NCI-H2171 (cell line): ENCODE measurements at places on chromosomes 4 and X.

GRCh38 chr4:11299016-11299415, 129.7 kb downstream of the HS3ST1 start:
- DNase-seq, result no peak

DNA sequence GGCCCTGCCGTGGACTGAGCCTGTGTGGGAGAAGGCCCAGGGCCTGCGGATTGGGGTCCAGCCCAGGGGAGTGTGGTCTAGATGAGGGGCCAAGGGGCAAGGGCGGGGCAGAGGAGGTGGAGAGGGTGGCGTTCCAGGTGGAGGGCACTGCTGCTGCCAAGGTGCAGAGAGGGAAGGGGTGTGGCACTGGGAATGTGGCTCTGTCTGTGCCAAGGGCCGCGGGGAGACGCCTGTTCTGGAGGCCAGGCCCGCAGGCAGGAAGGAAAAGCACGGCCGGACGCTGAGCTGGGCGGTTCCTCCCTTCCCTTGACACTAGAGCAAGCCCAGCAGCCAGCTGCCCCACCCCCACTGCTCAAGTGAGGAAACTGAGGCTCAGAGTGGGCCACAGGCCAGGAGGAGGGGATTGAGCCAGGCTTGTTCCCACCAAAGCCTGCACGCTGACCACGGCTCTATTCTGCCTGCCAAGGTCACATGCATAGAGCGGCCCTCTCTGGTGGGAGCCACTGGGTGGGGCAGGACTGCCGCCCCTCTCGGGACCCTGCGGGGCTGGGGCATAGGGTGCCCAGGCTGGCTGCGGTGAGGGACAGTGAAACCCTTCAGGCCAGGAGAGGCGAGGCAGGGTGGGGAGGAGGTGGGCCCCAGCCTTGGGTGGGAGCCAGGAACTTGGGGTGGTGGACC, 13.0 kb downstream of the SH3BP2 start:
- DNase-seq, result no peak

DNA sequence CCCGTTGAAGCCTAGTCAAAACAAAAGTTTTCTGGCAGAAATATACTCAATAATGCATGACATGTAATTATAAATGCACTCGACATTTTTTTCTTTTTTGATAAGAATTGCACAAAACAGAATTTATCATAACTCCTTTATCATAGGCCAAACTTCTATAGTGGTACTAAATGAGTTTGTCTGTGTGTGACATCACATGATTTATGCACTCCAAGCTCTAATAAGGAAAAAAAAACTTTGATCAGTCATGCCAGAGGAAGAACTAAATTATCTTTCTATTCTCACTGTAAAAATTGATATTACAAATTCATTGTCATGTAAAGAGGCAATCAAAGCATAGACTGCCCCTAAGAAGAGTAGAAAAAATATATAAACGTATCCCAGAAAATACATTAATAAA, 112.4 kb upstream of the NOCT start:
- no peak for DNase-seq

DNA sequence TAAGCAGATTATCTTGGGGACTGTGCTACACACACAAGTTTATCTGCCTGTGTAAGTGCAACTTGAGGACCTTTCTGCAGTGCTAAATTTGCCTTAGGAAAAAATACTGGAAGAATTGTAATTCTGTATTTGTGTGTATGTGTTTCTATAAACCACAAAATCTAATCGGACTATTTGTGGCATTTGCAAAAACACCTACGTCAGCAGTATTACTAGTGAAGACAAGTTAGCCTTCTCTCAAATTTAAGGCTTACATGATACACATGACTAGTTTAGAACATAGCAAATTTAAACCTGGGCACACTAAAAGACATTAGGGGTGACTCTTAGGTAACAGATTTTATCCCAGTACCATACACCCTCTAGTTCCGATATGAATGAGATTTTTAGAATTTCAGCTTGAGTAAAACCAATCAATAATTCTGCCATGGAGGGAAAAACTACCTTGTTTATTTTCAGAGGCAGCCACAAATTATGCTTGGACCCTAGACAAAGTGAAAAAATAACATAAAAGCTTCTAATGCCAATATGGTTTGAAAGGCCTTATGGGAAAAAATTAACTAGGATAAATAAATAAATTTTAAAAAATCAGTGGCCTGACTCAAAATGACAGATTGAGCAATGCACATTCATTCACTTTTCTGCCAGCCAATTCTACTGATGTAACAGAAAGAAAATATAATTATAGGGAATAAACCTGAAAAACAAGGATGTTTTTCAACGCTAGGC, 176.4 kb downstream of the SNCA start:
- no peak for DNase-seq

DNA sequence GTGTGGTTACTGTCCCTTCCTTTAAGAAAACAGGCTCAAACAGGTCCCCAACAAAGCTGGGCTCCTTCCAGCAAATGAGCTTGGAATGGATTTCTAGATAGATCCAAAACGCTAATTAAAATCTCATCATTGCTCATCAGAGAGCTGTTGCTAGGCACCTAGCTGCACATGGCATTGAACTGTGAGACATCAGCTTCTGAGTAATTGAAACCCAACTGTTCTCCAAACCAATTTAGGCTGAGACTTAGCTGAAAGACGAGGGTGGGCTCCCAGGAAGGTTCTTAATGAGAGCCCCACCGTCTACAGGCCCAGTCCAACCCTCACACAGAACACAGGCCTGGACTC, 59.1 kb downstream of the FAM184B start:
- no peak for DNase-seq

GRCh38 chr4:171542640-171543039, 270.6 kb upstream of the GALNTL6 start:
- no peak for DNase-seq

GRCh38 chr4:76539979-76540378, 105.0 kb downstream of the SHROOM3 start:
- DNase-seq, result no peak

GRCh38 chrX:331151-331824, 12.7 kb upstream of the GTPBP6 start:
- DNase-seq, result peak; percentile 14

DNA sequence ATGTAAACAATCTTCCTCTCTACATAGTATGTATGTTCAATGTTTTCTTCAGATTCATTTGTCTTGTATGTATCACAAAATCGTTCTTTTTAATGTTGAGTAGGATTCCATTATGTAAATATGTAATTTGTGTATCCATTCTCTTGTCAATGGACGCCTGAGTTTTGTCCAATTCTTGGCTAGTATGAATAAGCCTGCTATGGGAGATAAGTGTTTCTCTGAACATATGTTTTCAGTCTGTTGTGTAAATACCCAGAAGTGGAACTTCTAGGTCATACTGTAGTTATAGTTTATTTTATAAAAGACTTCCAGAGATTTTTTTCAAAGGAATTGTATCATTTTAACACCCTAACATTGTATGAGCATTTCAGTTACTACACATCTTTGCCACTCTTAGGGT, 2.8 kb downstream of the SMIM31 start:
- no peak for DNase-seq

DNA sequence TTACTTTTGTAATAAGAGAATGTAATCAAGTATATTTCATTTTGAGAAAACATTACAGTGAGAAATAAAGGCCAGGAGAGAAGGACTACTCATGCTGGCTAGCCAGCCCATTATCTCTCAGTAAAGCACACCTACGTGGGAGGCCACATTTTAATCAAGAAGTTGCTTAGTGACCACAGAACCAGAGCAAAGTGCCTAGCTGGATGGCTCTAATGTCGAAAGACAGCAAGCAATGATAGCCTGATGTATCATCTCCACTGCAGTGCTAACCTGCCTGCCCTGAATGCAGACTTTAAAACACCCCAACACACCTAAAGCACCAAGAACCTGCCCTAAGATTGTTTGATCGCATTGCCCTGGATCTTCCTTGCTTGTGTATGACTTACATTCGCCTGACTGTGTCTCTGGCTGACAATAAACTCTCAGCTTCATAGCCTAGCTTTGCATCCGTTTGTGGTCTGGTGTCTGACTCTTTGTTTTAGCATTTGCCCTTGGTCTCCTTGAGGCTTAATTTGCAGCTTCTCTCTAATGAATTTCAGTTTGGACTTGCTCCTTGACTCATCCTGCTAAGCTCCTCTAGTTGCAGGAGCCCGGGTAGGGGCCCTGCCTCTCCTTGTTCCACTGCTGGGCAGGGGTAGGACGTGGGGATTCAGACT, 31.4 kb upstream of the SOWAHD start:
- DNase-seq, result no peak

DNA sequence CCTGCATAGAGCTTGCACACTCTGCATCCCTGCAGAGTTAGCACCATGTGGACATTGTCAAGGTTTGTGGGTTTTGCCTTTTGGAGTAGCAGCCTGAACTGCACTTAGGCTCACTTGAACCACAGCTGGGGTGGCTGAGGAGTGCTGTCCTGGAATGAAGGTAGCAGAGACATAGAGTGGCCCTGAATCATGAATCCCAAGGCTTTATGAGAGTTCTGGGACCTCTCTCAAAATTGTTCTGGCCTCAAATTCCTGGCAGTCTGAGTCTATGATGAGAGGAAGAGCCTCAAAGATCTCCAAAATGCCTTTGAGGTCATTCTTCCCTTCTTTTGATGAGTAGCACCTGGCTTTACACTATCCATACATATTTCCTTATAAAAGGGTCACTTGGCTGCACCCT, 37.1 kb upstream of the ADH1C start:
- no peak for DNase-seq

DNA sequence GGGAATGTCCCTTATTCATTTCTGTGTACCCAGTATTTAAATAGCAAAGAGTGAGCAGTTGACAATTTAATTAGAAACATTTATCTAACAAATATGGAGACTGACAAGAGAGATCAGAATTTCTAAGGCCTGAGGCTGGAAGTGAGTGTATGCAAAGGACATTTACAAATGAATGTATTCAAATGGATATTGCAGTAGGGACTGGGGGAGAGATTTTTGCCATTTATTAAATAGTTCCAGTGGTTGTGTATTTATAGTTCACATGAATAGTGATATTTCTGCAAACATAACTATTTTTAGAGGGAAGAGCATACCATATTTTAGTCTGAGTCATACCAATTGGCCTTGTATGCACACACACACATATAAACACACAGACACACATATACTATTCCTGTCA, 592.4 kb downstream of the GLUD2 start:
- no peak for DNase-seq

GRCh38 chr4:38106886-38107514, 146.8 kb downstream of the PTTG2 start:
- no peak for DNase-seq

- no peak for DNase-seq
These were observed 832.7 kb upstream of the INTU start for GRCh38 chr4:126799971-126800574.

DNA sequence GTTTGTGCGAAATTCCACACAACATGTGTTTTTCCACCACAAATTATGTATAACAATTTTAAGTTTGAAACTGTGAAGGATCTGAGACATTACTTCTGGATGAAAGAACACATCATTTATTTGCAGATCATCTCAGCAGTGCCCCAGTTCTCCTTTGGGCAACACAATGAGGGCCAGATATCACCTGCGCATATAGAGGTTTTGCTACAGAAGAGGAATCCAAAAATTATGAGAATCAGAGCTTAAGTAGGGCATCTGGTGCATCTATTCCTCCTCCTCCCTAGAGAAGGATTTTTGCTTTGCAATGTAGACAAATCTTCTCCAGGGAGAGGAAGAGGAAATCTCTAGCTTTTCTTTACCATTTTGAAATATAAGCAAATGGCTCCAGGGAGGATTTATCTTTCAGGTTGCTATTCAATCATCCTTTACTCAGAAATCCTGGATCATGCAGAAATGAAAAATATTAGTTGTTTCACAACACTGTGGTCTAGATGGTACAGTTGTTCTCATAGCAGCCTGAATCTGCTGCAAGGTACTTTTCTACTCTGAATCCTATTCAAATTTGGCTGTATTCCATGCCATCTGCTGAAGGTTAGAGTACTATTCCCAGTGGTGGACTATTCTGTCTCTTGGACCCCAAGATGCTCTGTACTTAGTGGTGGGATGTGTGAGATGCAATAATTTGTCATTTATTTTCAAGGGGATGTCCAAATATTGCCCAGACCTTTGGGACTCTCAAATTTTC, 132.1 kb downstream of the SNCA start:
- DNase-seq, result peak; percentile 13

DNA sequence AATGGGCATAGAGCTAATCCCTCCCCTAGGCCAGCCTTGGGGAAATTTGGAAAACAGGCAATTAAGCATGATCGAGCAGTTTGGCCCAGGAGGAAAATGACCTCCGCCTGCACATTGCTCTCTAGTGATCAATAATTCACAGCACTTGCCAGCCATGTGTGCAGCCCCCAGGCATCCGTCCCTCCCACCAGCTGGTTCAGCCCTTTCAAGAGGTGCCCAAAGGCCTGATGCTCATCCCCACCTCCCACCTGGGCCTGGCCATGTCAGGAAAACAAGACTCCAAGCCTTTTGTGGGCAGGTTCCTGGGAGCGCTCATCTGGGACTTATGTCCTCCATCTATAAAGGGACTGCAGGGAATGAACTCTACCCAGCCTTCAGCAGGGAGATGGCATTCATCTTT, 17.5 kb upstream of the PPP2R2C start:
- no peak for DNase-seq

DNA sequence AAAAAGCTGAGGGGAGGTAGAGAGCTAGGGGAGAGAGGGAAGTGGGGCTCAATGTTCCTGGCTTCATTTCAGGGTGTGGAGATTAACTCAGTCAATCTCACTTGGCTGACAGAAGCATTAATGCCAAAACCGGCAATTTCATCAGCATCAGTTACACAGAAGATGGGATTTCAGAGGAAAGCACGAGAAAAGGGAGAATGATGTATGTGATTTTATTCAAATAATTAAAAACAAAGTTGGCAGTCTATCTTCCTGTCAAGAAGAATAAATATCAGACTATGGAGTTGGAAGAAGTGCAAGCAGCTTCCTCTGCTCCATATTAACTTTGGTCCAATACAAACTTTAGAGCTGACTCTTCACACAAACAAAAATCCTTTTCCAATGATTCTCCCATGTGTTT, 29.6 kb upstream of the HCCS start:
- no peak for DNase-seq

DNA sequence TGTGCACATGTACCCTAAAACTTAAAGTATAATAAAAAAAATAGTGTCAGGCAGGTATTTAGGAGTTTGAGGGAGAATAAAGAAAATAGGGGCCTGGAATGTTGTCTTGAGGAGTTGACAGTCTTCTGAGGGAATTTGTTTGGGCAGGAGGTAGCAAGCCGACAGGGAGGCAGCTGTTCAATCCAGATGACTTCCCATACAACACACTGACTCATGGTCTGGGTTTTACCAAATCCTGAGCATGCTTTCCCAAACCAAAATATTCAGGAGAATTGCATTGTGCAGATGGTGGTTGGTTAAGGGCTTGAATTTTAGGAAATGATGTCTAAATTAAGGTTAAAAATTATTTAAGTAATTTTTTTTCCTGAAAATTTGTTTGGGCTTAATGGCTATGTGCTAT, 430.0 kb downstream of the INPP4B start:
- no peak for DNase-seq

- peak; percentile 43 for DNase-seq
These were observed at the start of gene DCX for GRCh38 chrX:111411983-111412382. Gene DCX (minus strand): TSS chrX:111412192. CDS start chrX:111410398, 1,794 bp downstream.

DNA sequence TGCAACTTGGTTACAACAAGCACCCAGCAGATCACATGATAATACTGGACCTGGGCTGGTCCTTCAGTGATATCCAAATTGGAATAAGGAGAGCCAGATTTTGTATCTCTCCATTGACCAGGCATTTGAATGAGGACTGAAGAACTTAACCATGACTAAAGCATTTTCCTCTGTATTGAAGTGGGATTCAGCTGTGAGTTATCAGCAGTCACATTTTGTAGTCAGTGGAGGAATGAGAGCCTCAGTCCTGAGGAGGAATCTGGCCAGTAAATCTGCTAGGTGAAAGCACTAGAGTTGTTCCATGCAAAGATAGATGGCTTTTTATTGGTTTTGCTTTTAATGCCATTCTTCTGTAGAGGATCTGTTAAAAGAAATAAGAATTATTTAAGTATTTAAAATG, 1506.0 kb downstream of the PCDH7 start:
- no peak for DNase-seq
